ENCODE measurements at places on chromosomes 3 and 15. TPM values are rescaled to one million over a fixed set of nuclear protein-coding genes. Genes with fewer than 3 reads are reported as not detected.

DNA sequence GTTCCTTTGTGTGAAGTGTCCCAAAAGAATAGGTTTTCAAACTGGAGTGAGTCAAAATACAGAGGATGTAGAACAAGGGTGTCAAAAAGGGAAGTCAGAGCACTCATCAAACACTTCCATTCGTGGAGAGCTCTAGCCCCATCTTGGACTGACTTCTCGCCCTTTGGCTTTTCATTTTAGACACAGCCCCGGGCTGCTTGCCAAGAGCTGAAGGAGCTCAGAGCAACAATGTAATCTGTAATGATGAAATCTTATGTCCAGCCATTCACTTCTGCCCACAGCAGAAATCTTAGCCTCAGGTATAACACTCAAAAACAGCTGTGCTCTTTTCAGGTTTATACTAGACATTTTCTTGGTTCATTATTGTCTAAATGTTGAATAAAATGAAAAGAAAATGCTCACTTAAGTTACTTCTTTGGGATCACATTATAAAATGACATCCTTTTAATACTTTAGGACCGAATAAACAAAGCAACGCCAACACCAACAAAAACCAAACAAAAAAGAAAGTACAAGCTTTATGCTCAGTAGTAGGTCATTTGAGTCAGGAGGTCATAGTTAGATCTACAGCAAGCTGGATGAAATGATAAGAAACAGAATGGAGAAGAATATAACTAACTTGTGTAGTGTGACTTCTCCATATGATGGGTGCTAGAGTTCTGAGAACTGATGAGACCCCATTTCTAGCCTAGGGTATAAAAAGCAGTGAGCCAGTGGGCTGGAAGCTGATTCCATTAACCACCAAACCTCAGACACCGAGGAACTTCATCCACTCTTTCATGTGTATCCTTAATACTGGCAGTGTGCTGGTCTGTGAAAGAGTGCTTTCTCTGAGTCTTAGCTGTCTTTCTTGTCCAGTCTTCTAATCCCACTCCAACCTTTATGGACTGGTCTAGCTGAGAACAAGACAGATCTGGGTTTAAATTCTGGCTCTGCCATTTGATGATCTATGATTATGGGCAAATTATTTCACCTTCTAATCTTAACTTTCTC is 131.8 kb upstream of the SLC7A14 start:
- DNase-seq = no peak

DNA sequence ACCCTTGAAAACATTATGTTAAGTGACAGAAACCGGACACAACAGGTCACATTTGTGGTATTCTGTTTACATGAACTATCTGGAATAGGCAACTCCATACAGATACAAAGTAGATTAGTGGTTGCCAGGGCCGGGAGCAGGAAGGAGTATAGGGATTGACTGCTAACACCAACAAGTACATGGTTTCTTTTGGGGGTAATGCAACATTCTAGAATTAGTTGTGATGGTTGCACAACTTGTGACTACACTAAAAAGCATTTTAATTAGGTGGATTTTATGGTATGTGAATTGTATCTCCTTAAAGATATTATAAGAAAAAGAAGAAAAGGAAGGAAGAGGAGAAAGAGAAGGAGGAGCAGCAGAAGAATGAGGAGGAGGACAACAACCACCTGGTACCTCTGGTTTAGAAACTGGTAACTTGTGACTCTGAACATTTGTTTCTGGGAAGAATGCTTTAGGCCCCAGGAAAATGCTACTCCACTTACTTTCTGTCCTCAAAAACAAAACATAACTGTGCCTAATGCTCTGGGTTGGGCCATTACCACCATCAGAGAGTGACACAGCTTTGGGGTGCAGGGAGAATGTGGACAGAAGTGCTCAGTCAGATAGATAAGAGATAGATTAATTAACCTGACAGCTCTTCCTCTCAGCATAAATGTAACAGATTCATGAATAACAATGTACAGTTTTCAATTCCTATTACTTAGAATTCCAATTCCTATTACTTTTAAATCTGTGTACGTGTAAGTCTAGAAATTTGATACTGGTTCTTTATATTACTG is 20.3 kb downstream of the SETMAR start:
- no peak for DNase-seq

DNA sequence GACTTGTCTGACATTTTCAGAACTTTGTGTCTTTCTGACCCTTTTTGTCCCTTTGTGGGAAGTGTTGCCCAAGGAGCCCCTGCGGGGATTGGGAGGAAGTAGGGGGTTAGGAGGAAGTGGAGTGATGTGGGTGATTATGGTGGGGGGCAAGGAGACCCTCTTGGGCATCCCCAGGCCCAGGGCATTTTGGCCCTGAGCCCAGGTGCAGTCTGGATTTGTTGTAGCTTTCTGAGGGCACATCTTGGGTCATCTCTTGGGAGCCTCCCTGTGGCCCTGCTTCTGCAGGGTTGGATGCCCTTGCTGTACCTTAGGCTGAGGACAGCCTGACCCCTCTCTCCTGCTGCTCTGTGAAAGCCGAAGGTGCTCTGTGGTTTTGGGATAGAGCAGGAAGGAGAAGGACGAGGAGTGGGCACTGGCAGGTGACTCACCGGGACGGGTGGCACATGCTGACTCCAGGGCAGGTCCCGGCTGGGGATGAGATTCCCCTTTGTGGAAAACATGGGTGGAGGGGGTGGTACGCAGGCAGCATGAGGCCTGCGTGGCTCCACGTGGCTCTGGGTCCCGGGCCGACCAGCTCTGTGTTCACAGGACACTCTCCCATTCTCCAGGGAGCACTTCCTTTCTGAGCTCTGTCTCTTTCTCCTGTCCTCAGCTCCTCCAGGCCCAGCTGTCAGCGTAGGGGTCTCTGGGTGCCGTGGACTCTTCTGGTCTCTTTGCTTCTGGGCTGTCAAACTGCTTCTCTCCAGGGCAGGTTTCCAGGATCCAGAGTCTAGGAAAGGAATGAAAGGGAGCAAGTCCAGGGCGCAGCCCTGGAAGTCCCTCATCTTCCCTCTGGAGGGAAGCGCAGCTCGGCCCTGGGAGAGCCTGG is 11.8 kb downstream of the CD276 start:
- no peak for DNase-seq

GRCh38 chr3:156668073-156668763 is 6.2 kb upstream of the TIPARP start:
- no peak for DNase-seq

DNA sequence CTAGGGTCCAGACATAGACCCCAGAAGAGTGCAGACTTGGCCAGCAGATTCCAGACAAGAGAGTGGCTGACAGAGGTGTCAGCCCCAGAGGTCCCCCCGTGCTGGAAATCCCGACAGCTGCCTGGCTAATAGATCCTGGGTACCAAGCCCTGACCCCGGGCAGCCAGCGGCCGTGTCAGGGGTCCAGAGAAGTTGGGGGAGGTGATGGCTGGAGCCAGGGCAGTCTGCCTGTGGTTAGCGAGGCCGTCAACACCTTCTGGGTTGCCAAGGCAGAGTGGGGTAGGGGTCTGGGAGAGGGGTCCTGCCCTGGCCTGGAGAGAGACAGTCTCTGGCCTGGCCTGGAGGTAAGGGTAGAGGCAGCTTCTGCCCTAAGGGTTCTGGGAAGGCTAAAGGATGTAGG is 25.1 kb upstream of the RPL29 start:
- no peak for DNase-seq

DNA sequence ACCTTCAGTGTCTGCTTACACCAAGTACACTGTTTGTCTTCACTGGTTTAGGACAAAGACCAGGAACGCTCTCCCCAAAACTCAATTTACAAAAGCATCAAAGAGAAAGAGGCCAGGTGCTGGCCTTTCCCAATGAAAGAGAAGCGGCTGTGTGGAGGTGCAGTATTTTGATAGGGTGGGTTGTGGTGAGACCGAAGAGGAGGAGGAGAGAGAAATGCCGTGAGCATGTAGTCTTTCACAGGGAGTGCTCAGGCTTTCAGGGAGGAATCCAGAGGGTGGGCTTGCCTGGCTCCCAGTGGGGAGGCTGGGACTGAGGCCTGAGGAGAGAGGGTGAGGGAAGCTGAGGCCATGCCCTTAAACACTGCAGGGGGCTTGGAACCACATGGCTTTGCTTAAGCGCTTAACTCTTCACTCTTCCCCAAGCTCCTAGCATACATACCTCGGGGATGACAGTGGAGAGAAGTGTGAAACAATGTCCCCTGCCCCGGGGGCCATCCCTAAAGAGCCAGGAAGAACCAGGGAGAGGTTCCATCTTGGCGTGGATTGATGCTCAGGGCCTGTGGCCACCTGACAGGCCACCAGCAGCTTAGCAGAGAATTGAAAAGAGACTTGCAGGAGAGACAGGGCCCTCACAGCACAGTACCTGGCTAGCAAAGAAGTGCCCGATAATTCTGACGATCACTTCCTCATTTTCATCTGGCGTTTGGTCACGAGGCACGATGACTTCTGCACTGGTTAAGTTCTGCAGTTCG is 60.5 kb downstream of the SENP2 start:
- DNase-seq = no peak

GRCh38 chr15:48794697-48795134 is 16.2 kb downstream of the CEP152 start:
- DNase-seq = no peak

- DNase-seq = no peak
Observed at GRCh38 chr3:193848547-193848946, 255.5 kb downstream of the OPA1 start.

- DNase-seq = no peak
Observed at GRCh38 chr3:106826791-106827311, 550.4 kb upstream of the CCDC54 start.

- no peak for DNase-seq
Observed at GRCh38 chr15:36645106-36645505, 65.7 kb downstream of the CDIN1 start.

- DNase-seq = no peak
Observed at GRCh38 chr15:65055201-65055870, 10.1 kb downstream of the SLC51B start.

DNA sequence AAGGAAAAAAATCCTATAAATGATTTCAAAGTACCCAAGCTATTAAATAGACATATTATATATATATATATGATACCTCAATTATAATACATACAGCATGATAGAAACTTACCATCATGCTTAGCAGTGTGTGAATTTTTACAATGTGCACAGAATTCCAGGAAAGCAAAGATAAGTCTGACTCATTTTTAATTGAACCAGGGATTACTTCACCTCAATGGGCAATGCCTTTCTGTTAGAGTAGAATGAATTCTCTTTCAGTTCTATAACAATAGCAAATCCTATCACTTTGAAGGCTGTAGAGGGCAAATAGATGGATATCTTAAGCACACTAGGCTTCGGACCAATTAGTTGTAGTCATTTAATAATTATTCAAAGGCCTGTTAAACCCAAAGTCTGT is 54.8 kb upstream of the P3H2 start:
- DNase-seq = no peak

GRCh38 chr15:36370731-36371112 is 208.7 kb upstream of the CDIN1 start:
- peak; percentile 41 for DNase-seq

GRCh38 chr15:62297522-62297921 is 132.4 kb upstream of the C2CD4B start:
- DNase-seq = no peak

- DNase-seq = no peak
Observed at GRCh38 chr15:86876387-86876944, 796.8 kb downstream of the AGBL1 start.

DNA sequence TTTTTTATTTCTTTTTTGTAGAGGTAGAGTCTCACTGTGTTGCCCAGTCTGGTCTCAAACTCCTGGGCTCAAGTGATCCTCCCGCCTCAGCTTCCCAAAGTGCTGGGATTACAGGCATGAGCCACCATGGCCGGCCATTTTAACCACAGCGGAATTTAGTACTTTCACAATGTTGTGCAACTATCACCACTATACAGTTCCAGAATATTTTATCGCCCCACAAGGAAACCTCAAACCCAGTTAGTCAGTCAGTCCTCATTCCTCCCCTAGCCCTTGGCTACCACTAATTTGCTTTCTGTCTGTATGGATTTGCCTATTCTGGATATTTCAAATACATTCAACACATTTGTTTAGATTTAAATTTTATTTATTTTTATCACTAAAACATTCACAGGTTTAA is 15.5 kb upstream of the HOMER2 start:
- no peak for DNase-seq

- no peak for DNase-seq
Observed at GRCh38 chr3:38115645-38116427, 21.1 kb downstream of the ACAA1 start.

DNA sequence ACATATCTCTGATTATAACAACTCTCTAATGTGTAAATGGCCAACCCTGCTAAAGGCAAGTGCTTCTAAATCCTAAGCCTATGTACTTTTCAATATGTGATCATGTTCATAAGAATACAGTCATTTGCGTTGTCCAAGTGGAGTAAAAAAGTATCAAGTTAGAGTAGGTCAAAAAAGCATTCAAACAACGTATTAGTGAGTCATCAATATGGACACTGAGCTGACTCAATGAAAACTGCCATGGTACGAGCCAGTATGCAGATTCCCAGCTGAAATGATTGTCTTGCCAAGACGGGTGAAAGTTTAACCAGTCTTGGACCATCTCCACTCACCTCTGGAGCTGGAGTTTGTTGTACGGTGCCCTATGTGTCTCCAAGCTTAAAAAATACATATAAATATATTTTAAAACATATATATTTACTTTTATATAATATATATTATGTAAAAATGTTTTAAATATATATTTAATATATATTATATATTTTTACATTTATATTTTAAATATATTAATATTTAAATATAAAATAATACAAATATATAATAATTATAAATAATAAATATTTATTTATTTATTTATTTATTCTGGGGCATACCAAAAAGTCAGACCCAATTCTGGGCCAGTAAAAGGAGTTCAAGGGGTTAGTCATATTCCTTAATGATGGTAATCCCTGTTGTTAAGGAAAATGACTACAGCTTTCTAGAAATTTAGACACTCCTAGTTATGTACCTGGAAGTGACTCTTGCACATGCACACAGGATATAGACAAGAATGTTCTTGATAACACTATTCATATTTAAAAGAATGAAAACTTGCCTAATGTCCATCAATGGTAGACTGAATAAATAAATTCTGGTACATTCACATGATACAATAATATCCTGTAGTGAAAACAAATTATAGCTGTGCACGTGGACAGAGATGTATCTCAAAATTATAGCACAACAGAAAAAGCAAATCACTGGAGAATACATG is 27.2 kb downstream of the PLSCR4 start:
- DNase-seq = peak; percentile 80

GRCh38 chr3:143998266-143998665 is 26.6 kb downstream of the DIPK2A start:
- no peak for DNase-seq

DNA sequence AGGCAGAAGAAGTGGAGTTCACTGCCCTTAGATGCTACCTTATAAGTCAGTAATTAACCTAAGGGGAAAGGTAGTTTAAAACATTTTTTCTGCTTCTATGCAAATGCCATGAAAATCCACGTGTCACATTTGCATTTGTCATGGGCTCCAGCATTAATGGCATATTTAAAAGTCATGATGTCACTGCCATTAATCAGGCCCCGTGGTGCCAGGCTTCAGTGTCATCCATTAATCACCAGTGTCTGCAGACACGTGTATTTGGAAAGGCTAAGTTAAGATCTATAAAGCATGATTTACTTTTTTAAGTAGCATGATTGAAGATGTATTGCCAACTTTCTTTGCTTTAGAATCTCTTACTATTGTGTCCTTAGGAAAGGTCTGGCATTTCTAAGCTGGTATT is 857.8 kb downstream of the TUSC7 start:
- no peak for DNase-seq

Gene SLC28A1
- total RNA-seq = not detected

Gene NR1D2
- 6.1 TPM for total RNA-seq

Gene GALNT15
- not detected for total RNA-seq

Gene ATP13A4
- not detected for total RNA-seq

Gene MST1R
- total RNA-seq = 5.6 TPM

Gene PODXL2
- total RNA-seq = 28.9 TPM

Gene MOBP
- total RNA-seq = not detected

Gene GPR176
- 35.4 TPM for total RNA-seq

Gene CSPG4
- 2.1 TPM for total RNA-seq

Data from epithelial cell of proximal tubule (primary cell).